H9 (cell line): ENCODE measurements at places on chromosomes 5 and 9. TPM values are rescaled to one million over a fixed set of nuclear protein-coding genes. Genes with fewer than 3 reads are reported as not detected.

SLC46A2 gene
- total RNA-seq = not detected in 2 replicates

DDX4 gene
- total RNA-seq = not detected in 2 replicates

KIF24 gene
- total RNA-seq = 3.7 and 4.0 TPM in 2 replicates

ARL14EPL gene
- total RNA-seq = not detected in 2 replicates

INSL4 gene
- total RNA-seq = not detected in 2 replicates

DNA sequence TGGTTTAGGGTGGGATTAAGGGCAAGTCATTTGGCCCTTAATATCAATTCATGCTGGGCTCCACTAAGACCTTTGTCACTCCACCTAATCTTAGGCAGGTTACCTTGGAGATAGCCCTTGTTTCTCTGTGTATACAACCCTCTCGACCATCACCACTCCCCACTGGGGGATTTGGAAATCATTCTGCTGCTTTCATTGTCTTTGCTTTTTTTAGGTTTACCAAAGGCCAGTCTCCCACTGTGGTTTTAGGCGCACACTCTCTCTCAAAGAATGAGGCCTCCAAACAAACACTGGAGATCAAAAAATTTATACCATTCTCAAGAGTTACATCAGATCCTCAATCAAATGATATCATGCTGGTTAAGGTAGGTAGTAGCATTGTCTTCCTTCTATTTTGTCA lies 6.2 kb downstream of the GZMK start:
- no peak for DNase-seq

DNA sequence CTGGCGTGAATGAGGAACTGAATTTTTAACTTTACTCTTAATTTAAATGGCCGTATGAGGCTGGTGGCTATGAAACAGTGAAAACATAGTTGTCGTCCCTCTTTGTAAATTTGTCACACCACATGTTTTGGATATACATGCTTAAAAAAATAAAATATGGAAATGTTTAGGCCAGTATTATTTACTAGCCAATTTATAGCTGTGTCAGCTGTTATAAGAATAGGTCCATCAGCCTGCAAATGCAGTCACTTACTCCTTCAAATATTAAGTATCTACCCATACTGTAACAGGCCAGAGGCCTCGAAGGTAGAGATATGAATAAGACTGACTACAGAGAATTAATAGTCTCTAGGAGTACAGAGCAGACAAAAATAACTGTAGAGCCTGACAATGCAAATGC lies 30.0 kb downstream of the NR6A1 start:
- DNase-seq = no peak

GRCh38 chr9:110599468-110599867 lies 19.9 kb upstream of the SVEP1 start:
- DNase-seq = peak; percentile 59

- DNase-seq = no peak
Measured at GRCh38 chr5:157100140-157100679, 8.6 kb downstream of the HAVCR2 start.

GRCh38 chr5:25515525-25515924 lies 870.7 kb upstream of the CDH10 start:
- DNase-seq = no peak

- DNase-seq = no peak
Measured at GRCh38 chr5:158967541-158967940, 132.2 kb downstream of the EBF1 start.

GRCh38 chr5:113212244-113212920 lies 222.4 kb downstream of the TSSK1B start:
- DNase-seq = no peak

DNA sequence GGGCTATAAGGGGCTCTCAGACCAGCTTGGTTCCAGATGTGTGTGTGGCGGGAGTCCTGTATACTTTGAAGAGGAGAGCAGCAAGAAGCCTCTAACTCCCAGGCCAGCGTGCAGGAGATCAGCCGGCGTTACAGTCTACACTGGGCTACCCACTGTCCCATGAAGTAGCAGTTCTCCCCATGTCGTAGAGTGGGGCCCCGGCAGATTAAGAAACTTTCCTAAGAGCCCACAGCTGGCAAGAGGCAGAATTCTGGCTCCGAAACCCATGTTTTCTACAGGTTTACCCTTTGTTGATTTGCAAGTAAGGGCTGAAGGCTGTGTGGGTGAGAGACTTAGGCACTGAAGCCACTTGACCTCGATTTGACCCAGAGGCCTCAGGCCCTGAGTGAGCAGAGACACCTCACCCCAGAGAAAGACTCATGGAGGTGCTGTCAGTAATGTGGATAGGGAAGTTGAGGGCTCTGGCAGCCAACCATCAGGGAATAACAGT lies 881 bp upstream of the B4GALT1 start:
- no peak for DNase-seq

DNA sequence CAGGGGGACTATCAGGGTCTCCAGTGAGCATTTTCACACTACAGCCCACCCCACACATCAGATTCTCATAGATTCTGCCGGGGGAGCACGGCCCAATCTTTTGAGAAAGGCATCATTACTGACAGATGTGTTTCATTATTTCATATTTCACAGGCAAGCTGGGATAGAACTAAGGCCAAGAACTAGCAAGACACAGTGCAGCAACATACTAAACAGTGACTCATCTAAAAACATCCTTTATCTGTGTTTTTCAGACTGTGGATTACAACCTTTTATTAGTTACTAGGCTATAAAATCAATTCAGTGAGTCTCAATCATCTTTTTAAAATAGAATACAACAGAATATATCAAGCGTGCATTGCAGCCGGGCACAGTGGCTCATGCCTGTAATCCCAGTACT lies 59.8 kb downstream of the CPLANE1 start:
- no peak for DNase-seq
